ENCODE measurements at places on chromosomes 7 and 10. TPM values are rescaled to one million over a fixed set of nuclear protein-coding genes. Genes with fewer than 3 reads are reported as not detected.

The NPC1L1 gene
- total RNA-seq, result 0.24 TPM

The SEMA3E gene
- 1.4 TPM for total RNA-seq

The DGKI gene
- total RNA-seq, result 1.5 TPM

The ANAPC16 gene
- total RNA-seq, result 52.2 TPM

The OR9A2 gene
- not detected for total RNA-seq
